ENCODE measurements at places on chromosomes 16 and 17.

DNA sequence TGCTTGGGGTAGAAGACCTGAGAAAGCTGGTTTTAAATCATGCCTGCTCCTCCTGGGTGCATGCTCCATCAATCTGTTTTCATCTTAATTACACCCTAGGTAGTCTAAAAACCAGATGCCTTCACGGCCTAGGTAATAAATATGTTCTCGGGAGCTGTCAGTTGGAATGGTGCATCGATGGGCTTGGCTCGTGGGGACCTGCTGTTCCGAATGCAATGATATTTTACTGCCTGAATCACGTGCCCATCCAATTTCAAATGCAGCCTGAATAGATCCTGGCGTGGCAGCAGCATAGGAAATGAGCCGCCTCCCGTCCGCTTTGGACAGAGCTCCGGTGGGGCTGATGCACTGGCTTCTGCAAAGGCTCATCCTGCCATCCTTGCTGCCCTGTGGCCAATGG lies 18.8 kb upstream of the FAAP100 start:
- no peak overlapping the region for H3K27ac ChIP-seq
- peaks cover 58% of the 10 kb centered on the region for H3K36me3 ChIP-seq
- H3K4me1 ChIP-seq: no peaks in the 10 kb centered on the region
- DNase-seq: no peak

GRCh38 chr17:72733619-72734282 lies 358.7 kb downstream of the SLC39A11 start:
- H3K4me1 ChIP-seq: no peaks in the 10 kb centered on the region
- no peaks in the 10 kb centered on the region for H3K27me3 ChIP-seq
- H3K4me3 ChIP-seq: no peak overlapping the region
- peaks cover 3% of the 10 kb centered on the region for H3K36me3 ChIP-seq
- peak overlapping the region; percentile 46 for H3K27ac ChIP-seq
- DNase-seq: no peak

- H3K4me3 ChIP-seq: no peak overlapping the region
- DNase-seq: no peak
- peaks cover 3% of the 10 kb centered on the region for H3K4me1 ChIP-seq
- H3K27me3 ChIP-seq: peaks cover 56% of the 10 kb centered on the region
Observed at GRCh38 chr16:20610211-20610891, 34.2 kb upstream of the ACSM2B start.

- DNase-seq: peak; percentile 51
- H3K4me3 ChIP-seq: peak within 1 kb of the TSS; percentile 97
- peaks cover 66% of the 10 kb centered on the region for H3K4me1 ChIP-seq
- H3K27ac ChIP-seq: peak within 1 kb of the TSS; percentile 63
- no peaks in the 10 kb centered on the region for H3K27me3 ChIP-seq
Observed at GRCh38 chr17:49210158-49211029, at the start of the genes ABI3 and GNGT2. TSS of gene ABI3 (plus strand) at chr17:49210707. CDS start at chr17:49210725, 18 bp downstream. TSS of gene GNGT2 (minus strand) at chr17:49210574. CDS start at chr17:49207422, 3,152 bp downstream.

GRCh38 chr16:71883849-71884638 lies at the start of gene ZNF821:
TSS of gene ZNF821 (minus strand) at chr16:71884182. CDS start at chr16:71879946, 4,236 bp downstream.
- peak within 1 kb of the TSS; percentile 99 for H3K27ac ChIP-seq
- H3K36me3 ChIP-seq: peaks cover 30% of the 10 kb centered on the region
- peak within 1 kb of the TSS; percentile 98 for H3K4me3 ChIP-seq
- DNase-seq: peak; percentile 83

DNA sequence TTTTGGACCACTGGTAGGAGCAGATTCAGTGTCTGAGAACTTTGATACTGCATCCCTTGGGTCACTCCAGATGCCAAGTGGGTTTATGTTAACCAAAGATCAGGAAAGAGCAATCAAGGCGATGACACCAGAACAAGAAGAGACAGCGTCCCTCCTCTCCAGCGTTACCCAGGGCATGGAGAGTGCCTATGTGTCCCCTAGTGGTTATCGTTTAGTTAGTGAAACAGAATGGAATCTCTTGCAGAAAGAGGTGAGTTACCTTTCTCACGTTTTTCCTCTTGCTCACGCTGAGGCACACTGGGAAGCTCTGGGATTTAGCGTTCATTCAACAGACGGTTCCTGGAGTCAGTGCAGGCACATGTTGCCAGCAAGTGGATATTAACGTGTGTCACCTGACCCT lies 58.0 kb downstream of the NUP88 start:
- H3K4me3 ChIP-seq: no peak overlapping the region
- H3K4me1 ChIP-seq: peaks cover 2% of the 10 kb centered on the region

DNA sequence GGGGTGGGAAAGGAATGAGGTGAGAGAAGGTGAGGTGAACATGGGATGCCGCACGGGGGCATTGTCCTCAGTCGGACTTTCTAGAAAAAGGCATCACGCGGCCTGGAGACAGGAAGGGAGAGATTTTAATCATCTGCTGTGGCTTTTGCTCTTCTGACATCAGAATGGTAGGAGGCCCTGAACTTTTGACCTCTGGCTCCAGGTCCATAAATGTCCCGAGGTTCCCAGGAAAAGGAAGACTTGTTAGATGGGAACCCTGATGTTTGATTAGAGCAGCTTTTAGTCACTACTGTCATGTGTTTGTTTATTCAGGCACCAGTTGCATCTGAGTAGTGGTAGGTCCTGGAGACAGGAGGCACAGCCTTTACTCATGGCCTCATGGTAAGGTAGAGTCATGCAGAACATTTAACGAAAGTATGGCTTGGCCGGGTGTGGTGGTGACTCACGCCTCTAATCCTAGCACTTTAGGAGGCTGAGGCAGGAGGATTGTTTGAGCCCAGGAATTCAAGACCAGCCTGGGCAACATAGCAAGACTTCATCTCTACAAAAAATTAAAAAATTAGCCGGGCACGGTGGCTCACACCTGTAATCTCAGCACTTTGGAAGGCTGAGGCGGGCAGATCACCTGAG lies 203.1 kb downstream of the MSI2 start:
- DNase-seq: no peak
- peaks cover 76% of the 10 kb centered on the region for H3K4me1 ChIP-seq
- H3K27me3 ChIP-seq: no peaks in the 10 kb centered on the region
- H3K27ac ChIP-seq: peak overlapping the region; percentile 39

- H3K27ac ChIP-seq: no peak overlapping the region
- no peak for DNase-seq
- peaks cover 35% of the 10 kb centered on the region for H3K4me1 ChIP-seq
- no peaks in the 10 kb centered on the region for H3K27me3 ChIP-seq
- H3K4me3 ChIP-seq: no peak overlapping the region
Observed at GRCh38 chr16:27264151-27264550, 4.4 kb downstream of the NSMCE1 start.

- H3K4me1 ChIP-seq: peaks cover 10% of the 10 kb centered on the region
- DNase-seq: no peak
- no peaks in the 10 kb centered on the region for H3K27me3 ChIP-seq
- H3K27ac ChIP-seq: no peak overlapping the region
- H3K36me3 ChIP-seq: peaks cover 14% of the 10 kb centered on the region
- no peak overlapping the region for H3K4me3 ChIP-seq
Observed at GRCh38 chr17:18020971-18021370, 18.0 kb downstream of the ATPAF2 start.

DNA sequence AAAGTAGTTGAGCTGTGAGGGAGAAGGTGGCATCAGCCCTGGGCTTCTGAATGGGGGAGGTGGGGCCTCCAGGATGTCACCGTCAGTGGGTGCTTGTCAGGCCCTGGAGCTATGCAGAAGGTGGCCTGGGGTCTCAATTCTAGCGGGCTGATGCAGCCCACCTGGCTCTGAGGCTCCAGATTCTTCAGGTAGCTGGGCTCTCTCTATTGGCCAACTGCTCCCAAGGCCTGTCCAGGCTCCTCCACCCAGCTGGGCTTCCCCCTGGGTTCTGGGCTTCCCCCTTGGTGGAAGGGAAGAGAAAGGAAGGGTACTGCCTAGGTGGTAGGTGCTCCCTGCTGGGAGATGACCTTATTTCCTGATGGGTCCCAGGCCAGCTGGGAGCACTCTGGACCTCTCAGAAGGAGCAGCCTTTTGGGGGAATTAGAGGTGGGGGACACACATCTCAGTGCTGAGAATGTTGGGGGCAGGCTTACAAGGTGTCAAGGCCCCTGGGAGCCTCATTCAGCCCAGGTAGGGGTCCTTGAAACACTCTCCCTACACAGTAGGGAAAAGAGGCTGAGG lies 1728.3 kb downstream of the TP53TG3F start:
- H3K4me1 ChIP-seq: peaks cover 15% of the 10 kb centered on the region
- no peaks in the 10 kb centered on the region for H3K36me3 ChIP-seq
- no peak overlapping the region for H3K4me3 ChIP-seq
- no peaks in the 10 kb centered on the region for H3K27me3 ChIP-seq
- no peak overlapping the region for H3K27ac ChIP-seq

DNA sequence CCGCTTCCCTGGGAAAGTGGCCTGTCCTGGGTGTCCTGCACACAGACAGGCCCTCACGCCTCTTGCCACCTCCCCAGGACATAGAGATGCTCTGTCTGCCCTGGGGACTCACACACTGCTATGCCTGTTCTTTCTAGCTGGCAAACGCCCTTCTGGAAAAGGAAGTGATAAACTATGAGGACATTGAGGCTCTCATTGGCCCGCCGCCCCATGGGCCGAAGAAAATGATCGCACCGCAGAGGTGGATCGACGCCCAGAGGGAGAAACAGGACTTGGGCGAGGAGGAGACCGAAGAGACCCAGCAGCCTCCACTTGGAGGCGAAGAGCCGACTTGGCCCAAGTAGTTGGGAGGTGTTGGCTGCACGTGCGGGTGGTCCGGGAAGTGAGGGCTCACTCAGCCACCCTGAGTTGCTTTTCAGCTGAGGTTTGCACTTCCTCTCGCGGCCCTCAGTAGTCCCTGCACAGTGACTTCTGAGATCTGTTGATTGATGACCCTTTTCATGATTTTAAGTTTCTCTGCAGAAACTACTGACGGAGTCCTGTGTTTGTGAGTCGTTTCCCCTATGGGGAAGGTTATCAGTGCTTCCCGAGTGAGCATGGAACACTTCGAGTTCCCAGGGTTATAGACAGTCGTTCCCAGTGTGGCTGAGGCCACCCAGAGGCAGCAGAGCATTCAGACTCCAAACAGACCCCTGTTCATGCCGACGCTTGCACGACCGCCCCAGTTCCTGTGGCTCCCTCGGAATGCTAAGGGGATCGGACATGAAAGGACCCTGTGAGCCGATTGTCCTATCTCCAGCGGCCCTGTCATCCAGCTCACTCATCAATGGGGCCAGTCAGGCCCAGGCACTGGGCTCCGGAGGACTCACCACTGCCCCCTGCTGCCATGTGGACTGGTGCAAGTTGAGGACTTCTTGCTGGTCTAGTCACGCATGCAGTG lies 3.5 kb upstream of the RPL13 start:
- H3K4me1 ChIP-seq: peaks cover 19% of the 10 kb centered on the region
- H3K27me3 ChIP-seq: no peaks in the 10 kb centered on the region
- H3K36me3 ChIP-seq: peaks cover 45% of the 10 kb centered on the region
- H3K4me3 ChIP-seq: no peak overlapping the region

GRCh38 chr16:4682616-4683254 lies 10.6 kb upstream of the NUDT16L1 start:
- H3K4me1 ChIP-seq: peaks cover 7% of the 10 kb centered on the region
- H3K27me3 ChIP-seq: no peaks in the 10 kb centered on the region
- H3K27ac ChIP-seq: peak overlapping the region; percentile 46
- no peak for DNase-seq
- H3K36me3 ChIP-seq: peaks cover 17% of the 10 kb centered on the region
- H3K4me3 ChIP-seq: no peak overlapping the region

DNA sequence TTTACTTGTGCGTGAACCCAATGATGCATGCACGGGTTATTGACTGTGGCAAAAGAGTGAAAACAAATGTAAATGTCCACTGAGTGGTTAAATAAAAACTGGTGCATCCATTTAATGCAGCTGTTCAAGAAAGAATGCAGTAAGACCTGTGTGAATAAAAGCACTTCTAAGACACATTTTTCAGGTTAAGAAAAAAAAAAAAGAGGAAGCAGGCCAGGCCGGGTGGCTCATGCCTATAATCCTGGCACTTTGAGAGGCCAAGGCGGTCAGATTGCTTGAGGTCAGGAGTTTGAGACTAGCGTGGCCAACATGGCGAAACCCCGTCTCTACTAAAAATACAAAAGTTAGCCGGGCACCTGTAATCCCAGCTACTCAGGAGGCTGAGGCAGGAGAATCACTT lies 11.8 kb downstream of the CNGB1 start:
- H3K36me3 ChIP-seq: no peaks in the 10 kb centered on the region
- no peaks in the 10 kb centered on the region for H3K4me1 ChIP-seq
- no peak overlapping the region for H3K27ac ChIP-seq
- H3K27me3 ChIP-seq: peaks cover 10% of the 10 kb centered on the region
- H3K4me3 ChIP-seq: no peak overlapping the region
- no peak for DNase-seq

DNA sequence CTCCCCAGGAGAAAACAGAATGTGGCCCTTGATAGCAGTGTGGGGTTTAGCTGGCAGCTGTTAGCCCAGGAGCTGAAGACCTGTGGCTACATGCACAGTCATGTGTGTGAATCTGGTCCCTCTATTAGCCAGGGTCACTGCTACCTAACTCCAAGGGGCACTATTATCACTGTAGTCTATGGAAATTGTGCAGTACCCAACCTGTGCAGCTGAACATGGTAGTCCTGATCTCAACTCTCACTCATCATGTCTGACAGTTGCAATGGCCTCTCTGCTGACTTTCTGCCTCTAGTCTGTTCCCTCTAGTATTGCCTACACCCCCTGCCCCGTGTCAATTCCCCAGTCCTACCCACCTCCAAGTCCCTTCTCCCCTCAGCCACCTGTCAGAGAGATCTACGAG lies 67.4 kb downstream of the RAB11FIP4 start:
- no peak for DNase-seq
- H3K27ac ChIP-seq: no peak overlapping the region
- peaks cover 6% of the 10 kb centered on the region for H3K4me1 ChIP-seq
- H3K4me3 ChIP-seq: no peak overlapping the region

DNA sequence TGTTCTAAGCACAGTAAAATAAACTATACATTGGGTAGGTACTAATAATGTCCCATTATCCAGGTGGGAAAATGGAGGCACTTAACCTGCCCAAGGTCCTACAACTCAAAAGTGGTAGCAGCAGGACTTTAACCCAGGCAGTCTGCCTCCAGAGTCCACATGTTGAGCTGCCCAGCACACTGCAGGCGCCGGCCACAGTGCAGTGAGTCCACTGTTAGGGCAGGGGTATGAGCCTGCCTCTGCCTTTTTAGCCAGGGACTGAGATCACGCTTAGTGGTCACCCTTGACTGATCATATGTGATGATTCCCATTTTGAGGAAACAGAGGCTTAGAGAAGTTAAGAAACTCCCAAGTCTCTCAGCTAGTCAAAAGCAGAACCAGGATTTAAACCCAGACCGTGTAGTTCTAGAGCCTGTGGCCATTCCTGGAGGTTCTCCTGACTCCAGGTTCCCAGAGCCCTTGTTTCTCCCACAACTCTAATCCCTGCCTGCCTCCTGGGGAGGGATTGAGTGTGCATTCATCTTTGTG lies 8.4 kb downstream of the CES1 start:
- H3K4me3 ChIP-seq: no peak overlapping the region
- peaks cover 46% of the 10 kb centered on the region for H3K27me3 ChIP-seq
- no peak for DNase-seq

DNA sequence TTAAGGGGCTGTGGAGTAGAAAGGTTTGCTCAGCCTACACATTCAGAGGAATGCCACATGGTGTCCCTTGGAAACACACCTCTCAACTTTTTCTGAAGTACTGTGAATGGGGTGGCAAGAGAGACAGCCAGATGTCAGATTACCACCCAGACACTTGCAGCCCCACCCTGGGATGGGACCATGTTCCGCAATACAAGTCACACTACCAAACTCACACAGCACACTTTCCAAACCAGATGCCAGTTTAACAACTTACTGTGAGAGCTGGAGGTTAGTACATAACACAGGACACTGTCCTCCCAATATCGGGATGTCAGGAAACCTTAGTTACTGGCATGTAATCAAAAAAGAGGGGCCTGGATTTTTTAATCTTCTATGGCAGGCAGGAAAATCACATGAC lies 7.9 kb downstream of the USP7 start:
- no peaks in the 10 kb centered on the region for H3K27me3 ChIP-seq
- peaks cover 18% of the 10 kb centered on the region for H3K36me3 ChIP-seq
- peaks cover 83% of the 10 kb centered on the region for H3K4me1 ChIP-seq
- peak overlapping the region; percentile 47 for H3K4me3 ChIP-seq
- no peak overlapping the region for H3K27ac ChIP-seq
- DNase-seq: no peak

GRCh38 chr16:22312897-22313781 lies 15.9 kb downstream of the POLR3E start:
- H3K4me1 ChIP-seq: no peaks in the 10 kb centered on the region
- peaks cover 81% of the 10 kb centered on the region for H3K36me3 ChIP-seq
- no peak overlapping the region for H3K4me3 ChIP-seq

Measured in effector memory CD8-positive, alpha-beta T cell (primary cell).